Stimulated activated CD4-positive, alpha-beta T cell treated with anti-CD3 and anti-CD28 coated beads, Interleukin-4, amount 100 ng/mL, for 4 hours (primary cell): ENCODE measurements at places on chromosomes 2 and 18.

DNA sequence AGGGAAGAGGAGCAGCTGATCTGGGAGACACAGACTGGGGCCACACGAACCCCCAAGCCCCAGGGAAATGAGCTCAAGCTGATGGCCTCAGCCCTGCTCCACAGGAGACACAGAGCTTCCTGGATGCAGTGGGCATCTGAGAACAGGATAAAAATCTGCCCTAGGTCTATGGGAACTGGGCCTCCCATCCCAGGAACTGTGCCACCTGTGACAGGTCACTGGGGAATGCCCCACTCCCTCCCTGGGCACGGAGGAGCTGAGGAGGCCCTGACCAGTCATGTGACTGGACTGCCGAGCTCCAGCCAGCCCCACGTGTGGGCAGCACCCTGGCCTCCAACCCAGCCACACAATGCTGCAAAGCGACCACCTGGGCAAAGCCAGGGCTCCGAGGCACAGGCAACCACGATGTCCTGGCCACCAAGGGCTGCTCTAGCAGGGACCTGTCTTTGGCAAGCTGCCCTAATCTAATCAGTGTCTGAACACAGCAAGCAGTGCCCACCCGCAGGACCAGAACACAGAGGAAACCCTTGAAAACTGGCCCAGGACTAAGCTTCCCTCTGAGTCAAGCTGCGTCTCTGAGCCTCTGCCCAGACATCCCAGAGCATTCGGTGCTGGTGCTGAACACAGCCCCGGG is 57.8 kb upstream of the ID2 start:
- no peak for DNase-seq

DNA sequence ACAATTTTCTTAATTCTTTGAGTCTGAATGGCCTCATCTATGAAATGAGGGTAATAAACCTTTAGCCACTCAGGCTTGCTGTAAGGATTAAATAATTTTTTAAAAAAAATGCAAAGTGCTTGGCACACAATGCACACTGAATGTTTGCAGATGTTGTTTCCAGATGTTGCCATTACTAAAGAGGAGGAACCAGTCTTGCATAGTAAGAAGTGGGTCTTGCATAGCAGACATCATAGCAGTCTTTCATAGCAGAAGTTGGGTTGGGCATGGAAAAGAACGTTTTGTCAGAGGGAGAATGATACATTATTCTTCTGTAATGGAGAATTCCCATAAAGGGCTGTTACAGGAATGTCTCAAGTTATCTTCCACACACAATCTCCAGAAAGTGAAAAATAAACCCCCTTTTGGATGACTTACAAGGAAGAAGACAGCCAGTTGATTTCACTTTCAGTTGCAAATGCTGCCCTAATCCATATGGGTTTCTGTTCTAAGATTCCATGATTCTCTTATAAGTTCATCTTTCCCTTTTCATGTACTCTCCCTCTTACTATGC is 327.7 kb downstream of the SUCLG1 start:
- DNase-seq, result no peak

GRCh38 chr2:40556739-40557138 is 104.8 kb upstream of the SLC8A1 start:
- no peak for DNase-seq

DNA sequence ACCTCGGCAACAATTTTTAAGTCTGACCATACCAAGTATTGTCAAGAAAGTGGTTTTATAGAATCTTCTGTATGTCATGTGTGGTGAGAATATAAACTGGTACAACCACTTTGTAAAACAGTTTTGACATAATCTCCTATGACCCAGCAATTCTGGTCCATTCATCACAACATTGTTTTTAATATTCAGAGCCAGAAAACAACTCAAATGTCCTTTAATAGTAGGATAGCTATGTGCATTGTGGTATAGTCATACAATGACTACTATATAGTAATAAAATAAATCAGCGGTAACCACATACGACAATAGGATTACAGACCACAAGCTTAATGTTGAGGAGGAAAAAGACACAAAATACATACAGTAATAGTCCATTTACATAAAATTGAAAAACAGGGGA is 175.2 kb upstream of the SPATS2L start:
- no peak for DNase-seq

DNA sequence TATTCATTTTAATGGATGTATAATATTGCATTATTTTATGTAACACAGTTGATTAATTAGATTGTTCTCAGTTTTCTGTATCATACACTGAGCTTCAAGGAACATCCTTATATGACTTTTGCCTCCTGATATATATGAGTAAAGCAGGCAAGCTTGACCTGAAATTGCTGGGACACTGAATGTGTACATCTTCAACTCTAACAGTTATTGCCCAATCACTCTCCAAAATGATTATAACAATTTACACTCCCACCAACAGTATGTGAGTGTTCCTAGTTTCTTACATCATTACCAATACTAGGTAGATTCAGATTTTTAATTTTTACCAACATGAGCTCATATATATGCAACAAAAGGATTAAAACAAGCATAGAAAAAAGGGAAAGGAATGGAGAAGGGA is 379.4 kb downstream of the SETBP1 start:
- no peak for DNase-seq

GRCh38 chr2:143498496-143498895 is 369.3 kb downstream of the ARHGAP15 start:
- no peak for DNase-seq

GRCh38 chr2:88747990-88748389 is 56.5 kb downstream of the RPIA start:
- DNase-seq, result no peak

- DNase-seq, result peak; percentile 21
Observed at GRCh38 chr2:11669454-11670291, at the start of gene NTSR2. TSS of gene NTSR2 (minus strand) at chr2:11670195. CDS start at chr2:11670129, 66 bp downstream.

- DNase-seq, result no peak
Observed at GRCh38 chr2:183678908-183679307, 554.7 kb downstream of the NUP35 start.

DNA sequence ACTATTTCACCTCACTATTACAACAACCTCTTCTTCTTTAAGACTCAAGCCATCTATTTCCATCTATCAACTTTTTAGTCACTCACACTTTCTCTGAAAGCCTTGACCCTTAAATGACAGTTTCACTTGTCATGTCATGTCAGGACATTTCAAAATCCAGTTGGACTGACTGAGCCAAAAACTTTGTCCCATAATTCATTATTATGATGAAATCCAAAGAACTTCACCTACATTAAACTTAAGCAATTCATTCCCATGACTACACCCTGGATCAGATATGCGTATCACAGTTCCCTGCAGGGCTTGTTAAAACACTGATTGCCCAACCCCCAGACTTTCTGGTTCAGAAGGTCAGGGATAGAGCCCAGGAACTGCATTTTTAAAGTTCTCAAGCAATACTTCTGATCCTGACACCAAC is 26.5 kb downstream of the LDAH start:
- no peak for DNase-seq

DNA sequence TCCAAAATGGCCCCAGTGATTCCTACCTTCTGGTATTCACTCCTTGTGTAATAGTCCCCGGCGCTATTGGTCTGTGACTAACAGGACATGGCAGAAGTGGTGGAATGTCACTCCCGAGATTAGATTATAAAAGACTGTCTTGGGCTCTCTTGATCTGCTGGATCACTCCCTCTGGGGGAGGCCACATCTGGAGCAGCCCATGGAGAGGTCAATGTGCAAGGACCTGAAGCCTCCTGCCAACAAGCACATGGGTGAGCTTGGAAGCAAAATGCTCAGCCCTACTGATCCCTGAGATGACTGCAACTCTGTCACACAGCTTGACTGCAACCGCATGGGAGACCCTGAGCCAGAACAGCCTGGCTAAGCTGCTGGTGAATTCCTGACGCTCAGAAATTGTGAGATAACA is 94.3 kb upstream of the GLI2 start:
- DNase-seq, result no peak

- DNase-seq, result no peak
Observed at GRCh38 chr2:112809112-112809511, 24.8 kb upstream of the IL1A start.

- no peak for DNase-seq
Observed at GRCh38 chr2:202841090-202841867, 30.3 kb downstream of the ICA1L start.

DNA sequence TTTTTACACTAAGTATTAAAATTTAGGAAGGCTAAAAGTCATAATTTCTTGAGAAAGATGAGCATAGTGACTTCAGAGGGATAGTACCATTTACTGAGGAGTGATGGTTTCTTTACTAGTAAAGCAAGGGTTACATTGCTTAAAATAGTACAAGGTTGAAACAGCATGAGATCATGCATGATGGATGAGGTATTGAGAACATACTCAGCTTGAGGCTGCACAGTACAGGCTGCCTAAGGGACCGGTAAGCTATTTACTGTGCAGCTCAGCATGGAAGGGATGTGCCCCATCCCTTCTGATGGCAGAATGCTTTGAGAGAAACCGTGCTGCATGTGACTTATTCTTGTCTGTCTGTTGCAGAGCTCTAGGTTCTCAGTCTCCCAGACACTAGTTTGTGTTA is 122.1 kb downstream of the EML6 start:
- no peak for DNase-seq

DNA sequence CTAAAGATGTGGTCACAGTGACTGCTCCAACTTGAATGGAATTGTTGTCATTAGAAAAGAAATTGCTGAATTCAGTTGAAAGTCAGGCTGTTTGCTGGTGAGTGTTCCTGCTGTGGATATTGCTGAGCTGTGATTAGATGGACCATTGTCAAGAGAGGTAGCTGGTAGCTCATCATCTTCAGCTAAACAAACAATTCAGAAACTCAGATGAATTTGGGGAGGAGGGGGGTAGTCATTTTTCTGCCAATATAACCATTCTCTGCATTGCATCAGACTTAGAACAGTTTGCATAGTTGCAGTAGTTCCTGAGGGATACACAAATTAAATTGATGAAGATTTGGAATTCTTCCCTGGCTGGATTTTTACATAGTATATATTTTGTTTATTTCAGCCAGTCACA is 108.3 kb downstream of the MTCL1 start:
- no peak for DNase-seq
